ENCODE measurements at places on chromosomes 5 and 9.

- DNase-seq, result peak; percentile 44
These were observed 50.8 kb downstream of the ALDH7A1 start for GRCh38 chr5:126544087-126544740.

GRCh38 chr5:34914671-34915138 is 599 bp downstream of the RAD1 start:
- DNase-seq, result peak; percentile 36

GRCh38 chr9:2645569-2645968 is 24.0 kb downstream of the VLDLR start:
- DNase-seq, result no peak

DNA sequence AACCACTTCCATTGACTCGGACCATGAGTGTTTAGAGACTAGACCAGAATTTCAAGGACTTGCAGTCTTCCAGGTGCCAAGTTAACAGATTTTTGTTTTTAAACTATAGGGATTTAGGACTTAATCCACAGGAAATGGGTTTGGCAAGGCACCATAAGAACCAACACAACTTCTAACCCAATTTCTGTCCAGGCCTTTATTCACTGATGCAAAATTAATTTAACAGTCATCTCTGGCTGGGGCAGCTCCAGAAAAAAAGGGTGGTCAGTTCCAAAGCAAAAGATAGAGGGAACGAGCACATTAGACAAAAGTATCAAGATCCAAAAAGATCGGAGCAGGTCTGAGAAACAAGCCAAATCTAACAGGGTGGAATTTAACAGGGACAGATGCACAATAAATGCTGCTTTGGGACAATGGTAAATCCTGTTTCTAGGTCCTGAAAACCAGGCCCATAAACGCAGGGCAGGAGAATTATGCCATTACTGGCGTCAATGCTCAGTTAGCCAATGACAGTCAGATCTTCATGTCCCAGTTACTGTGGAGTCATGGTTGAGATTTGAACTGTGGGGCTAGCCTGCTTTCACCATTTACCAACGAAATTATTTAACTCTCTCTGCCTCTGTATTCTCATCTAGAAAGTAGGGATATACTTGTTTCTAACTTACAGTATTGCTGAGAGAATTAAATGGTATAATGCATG is 590.8 kb upstream of the BRINP1 start:
- DNase-seq, result no peak

GRCh38 chr5:94025788-94026473 is 284.5 kb upstream of the POU5F2 start:
- DNase-seq, result no peak

GRCh38 chr9:8857068-8857925 is 1057.7 kb upstream of the DMAC1 start:
- DNase-seq, result peak; percentile 8

Data from activated CD4-positive, alpha-beta T cell treated with anti-CD3 and anti-CD28 coated beads, Interleukin-2, Interleukin-6, amounts not matched to agents 100 ng/mL and 50 ng/mL, durations not matched to agents 16 hours and 8 hours (primary cell).